CD4-positive, alpha-beta T cell treated with Interleukin-1 beta for 1 hour (primary cell): ENCODE measurements at places on chromosomes 1 and 21.

DNA sequence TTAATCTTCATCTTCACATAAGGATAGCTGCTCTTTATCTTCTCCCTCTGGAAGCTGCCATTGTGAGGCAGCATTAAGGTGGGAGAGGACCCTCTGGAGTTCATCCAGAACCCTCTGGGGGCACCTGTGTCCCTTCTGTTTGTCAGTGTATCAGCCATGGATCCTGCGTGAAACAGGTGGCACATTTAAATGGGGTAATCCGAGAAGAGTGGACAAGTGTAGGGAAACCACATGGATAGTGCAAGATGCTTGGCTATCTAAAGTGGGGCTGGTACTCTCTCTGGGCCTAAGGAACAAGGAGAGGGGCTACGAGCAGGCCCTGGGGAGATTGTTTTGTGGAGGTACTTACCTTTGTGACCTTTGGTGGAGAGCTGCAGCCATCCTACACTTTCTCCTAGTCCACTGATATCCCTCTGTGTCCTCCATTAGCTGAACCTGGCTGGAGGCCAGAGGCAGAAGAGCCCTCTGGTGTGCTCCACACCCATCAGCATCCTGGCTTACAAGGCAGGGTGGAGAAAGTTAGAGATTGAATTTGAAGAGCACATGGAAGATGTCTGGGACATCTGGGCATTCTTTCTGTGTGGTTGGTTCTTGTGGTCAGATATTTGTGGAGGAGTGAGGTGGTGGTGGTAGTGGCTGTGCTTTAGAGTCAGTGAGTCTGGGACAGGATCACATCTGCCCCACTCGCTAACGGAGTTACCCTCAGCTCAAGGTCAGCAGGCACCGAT lies 117.7 kb downstream of the FGGY start:
- DNase-seq: no peak

GRCh38 chr1:207298636-207299398 lies 22.7 kb upstream of the CD55 start:
- DNase-seq: no peak

DNA sequence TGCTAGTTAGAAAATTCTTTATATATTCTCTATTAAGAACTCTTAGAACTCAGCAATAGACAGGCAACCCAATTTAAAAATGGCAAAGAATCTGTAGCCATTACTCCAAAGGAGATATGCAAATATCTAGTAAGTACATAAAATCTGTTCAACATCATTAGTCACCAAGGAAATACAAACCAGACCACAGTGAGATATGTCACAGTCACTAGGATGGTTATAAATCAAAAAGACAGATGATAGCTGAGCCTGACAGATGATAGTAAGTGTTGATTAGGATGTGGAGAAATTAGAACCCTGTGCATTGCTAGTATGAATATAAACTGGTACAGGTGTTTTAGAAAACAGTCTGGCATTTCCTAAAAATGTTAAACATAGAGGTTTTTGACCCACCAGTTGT lies 26.6 kb downstream of the SRSF11 start:
- DNase-seq: no peak

- no peak for DNase-seq
Measured at GRCh38 chr1:200143347-200143746, 115.8 kb downstream of the NR5A2 start.
